Purkinje cell (primary cell): ENCODE measurements at places on chromosomes 3 and 15. TPM values are rescaled to one million over a fixed set of nuclear protein-coding genes. Genes with fewer than 3 reads are reported as not detected.

Gene ACAN
- polyA plus RNA-seq, result not detected in 2 replicates

Gene UNC13C
- 3.1 and 5.0 TPM in 2 replicates for polyA plus RNA-seq

Gene NANOGP8
- not detected in 2 replicates for polyA plus RNA-seq

Gene MESP2
- not detected in 2 replicates for polyA plus RNA-seq

Gene LSM3
- 62.9 and 71.0 TPM in 2 replicates for polyA plus RNA-seq

Gene PRTG
- 1.3 and 1.7 TPM in 2 replicates for polyA plus RNA-seq

Gene RARB
- 0.74 and 3.0 TPM in 2 replicates for polyA plus RNA-seq

Gene SLC27A2
- polyA plus RNA-seq, result not detected in 2 replicates

Gene SNTN
- 3.5 TPM in 1 of 2 replicates, not detected in the other for polyA plus RNA-seq

Gene EFCC1
- not detected in 2 replicates for polyA plus RNA-seq

Gene KCNMB2
- polyA plus RNA-seq, result 3.3 TPM in 1 of 2 replicates, not detected in the other

Gene ATP6V1A
- 97.7 and 150 TPM in 2 replicates for polyA plus RNA-seq

Gene HSPBAP1
- polyA plus RNA-seq, result 12.1 and 13.0 TPM in 2 replicates

Gene RHOV
- 0.36 TPM in 1 of 2 replicates, not detected in the other for polyA plus RNA-seq

Gene NR1I2
- 0.31 TPM in 1 of 2 replicates, not detected in the other for polyA plus RNA-seq

Gene SLC6A11
- polyA plus RNA-seq, result 0.35 and 1.9 TPM in 2 replicates

Gene TNFSF10
- polyA plus RNA-seq, result 0.30 TPM in 1 of 2 replicates, not detected in the other

Gene SLC24A5
- polyA plus RNA-seq, result 0.47 TPM in 1 of 2 replicates, not detected in the other

Gene TRH
- polyA plus RNA-seq, result 0.40 TPM in 1 of 2 replicates, not detected in the other

Gene SGO1
- polyA plus RNA-seq, result 0.95 and 1.9 TPM in 2 replicates

Gene AGBL1
- not detected in 2 replicates for polyA plus RNA-seq

Gene AP3B2
- polyA plus RNA-seq, result 96.5 and 115 TPM in 2 replicates

Gene ZNF660
- polyA plus RNA-seq, result 2.2 and 2.9 TPM in 2 replicates

Gene CCR2
- polyA plus RNA-seq, result not detected in 2 replicates

Gene GOLGA8S
- 0.19 and 0.53 TPM in 2 replicates for polyA plus RNA-seq

Gene STX19
- polyA plus RNA-seq, result 38.6 and 50.6 TPM in 2 replicates

Gene IL17RB
- polyA plus RNA-seq, result 4.7 and 5.1 TPM in 2 replicates

Gene CDHR4
- not detected in 2 replicates for polyA plus RNA-seq

Gene SPCS1
- 1,299 and 1,545 TPM in 2 replicates for polyA plus RNA-seq

Gene IL20RB
- polyA plus RNA-seq, result not detected in 2 replicates

Gene CADM2
- polyA plus RNA-seq, result 94.3 and 107 TPM in 2 replicates

Gene REC114
- not detected in 2 replicates for polyA plus RNA-seq

Gene MAP1A
- polyA plus RNA-seq, result 27.2 and 34.5 TPM in 2 replicates

Gene ERICH6
- polyA plus RNA-seq, result 0.79 TPM in 1 of 2 replicates, not detected in the other

Gene CHRNA7
- 1.7 TPM in 1 of 2 replicates, not detected in the other for polyA plus RNA-seq

Gene ZNF80
- polyA plus RNA-seq, result 0.31 TPM in 1 of 2 replicates, not detected in the other

Gene C15orf61
- 29.0 and 43.0 TPM in 2 replicates for polyA plus RNA-seq

Gene NR2E3
- 1.3 and 1.5 TPM in 2 replicates for polyA plus RNA-seq
